ENCODE measurements at places on chromosomes 7 and 10.

GRCh38 chr7:155995183-155995612 lies 182.9 kb upstream of the SHH start:
- no peak for DNase-seq

GRCh38 chr10:64365663-64366062 lies 844.5 kb downstream of the REEP3 start:
- DNase-seq, result no peak

DNA sequence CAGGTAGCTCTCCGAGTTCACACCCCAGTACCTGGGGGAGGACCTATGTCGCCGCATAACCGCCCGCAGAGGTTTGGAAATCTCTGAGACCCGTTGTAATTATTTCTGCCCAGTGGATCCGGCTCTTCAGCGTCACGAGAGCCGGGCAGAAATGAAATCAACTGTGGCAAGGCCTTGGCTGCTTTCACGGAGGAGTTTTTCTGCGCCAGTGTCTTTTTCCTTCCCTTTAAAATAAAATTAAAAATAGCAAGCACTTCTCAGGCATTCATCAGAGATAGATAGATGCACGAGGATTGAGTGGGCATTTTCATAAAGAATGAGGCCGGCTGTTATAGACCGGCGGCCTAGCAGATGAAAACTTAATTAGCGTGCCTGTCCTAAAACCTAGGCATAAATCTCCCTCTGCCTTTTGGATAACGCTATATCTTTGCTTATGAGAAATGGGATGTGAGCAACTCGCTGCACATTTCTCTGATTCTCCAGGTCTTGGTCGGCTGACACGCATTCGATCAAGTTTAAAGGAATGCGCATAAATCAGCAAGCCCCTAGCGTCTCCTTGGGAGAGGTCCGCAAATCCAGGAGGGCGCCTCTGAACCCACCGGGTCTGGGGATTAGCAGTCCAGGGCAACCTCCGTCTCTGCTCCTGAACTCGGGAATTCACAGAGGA lies 6.4 kb downstream of the HOXA13 start:
- no peak for DNase-seq

GRCh38 chr10:102869258-102870198 lies at the start of gene AS3MT:
AS3MT (plus strand) TSS chr10:102869470; CDS start chr10:102869593, 123 bp downstream.
- no peak for DNase-seq

GRCh38 chr10:72834183-72834825 lies 59.2 kb upstream of the OIT3 start:
- DNase-seq, result no peak

DNA sequence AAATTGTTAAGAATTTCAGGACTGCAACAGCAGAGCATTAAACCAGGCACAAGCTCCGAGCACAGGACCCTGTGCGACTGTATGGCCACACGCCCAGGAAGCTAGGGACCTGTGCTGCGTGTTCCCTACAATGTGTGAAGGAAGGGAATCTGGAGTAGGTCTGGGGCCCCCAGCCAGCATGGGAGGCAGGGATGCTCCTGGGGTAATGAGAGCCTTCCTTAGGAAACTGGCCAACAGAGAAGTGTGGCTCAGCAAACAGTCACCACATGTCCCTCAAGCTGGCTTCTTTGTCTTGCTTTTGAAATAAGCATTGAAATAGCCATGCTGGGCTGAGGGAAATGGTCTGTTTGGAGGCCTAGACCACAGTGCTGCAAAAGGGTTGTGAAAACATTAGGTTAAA lies 8.2 kb downstream of the BLNK start:
- no peak for DNase-seq

GRCh38 chr10:18423058-18423637 lies 228.2 kb downstream of the NSUN6 start:
- DNase-seq, result no peak

- no peak for DNase-seq
These were observed 2.2 kb upstream of the GTF2I start for GRCh38 chr7:74655324-74655723.

DNA sequence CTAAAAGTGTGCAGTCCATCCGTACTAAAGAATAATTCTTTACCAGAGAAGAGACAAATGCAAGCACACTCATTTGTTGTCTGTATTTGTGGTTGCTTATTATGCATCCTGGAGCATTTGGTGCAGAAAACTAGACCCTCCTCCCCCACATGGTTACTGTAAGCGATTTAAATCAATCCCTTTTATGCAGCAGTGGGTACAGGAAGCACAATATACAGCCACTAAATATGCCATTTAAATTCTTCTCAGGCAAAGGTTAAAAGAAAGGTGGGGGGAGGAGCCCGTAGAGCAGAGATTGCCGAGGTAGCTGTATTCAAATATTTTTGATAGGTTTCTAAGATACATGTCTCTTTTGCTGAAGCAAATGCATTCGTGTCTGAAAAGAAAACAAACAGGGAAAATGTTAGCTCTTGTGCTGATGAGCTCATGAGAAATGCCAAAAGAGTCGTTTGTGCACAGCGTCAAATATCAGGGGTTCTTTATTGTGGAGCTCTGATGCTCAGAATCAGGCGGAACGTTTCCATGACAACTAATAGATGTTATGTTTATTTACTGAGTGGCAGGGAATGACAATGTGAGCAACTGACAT lies 131.3 kb upstream of the NPVF start:
- DNase-seq, result peak; percentile 98
